IMR-90 (cell line): ENCODE measurements at places on chromosomes 12 and 14. TPM values are rescaled to one million over a fixed set of nuclear protein-coding genes. Genes with fewer than 3 reads are reported as not detected.

DNA sequence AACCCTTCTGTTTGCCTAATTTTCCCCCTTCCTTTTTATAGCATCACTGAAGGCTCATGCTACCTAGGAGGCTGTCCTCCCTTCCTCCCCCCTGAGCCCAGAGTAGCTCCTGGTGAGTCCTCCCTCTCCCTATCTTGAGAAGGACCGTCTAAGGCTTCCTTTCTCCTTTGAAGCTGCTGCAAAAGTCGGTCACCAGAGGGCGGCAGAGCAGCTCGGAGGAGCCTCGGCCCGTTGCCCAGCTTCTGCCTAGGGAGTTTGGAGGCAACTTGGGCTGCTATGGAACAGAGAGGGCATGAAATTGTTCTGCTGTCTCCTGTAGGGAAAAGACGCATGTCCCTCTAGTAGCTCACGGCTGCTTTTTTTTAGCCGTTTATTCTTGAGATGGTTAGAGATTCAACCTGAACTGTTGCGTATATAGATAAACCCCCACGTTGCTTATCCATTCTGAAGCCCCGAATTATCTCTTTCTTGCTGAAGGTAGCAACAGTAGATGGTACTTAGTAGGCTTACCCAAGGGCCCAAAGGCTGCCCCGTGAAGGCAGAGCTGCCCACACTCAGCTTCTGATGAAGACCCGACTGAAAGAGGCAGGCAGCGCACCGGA, 5.7 kb downstream of the WNT5B start:
- no peak overlapping the region for H3K4me3 ChIP-seq
- H3K27me3 ChIP-seq, result no peaks in the 10 kb centered on the region
- H3K27ac ChIP-seq, result no peak overlapping the region
- H3K36me3 ChIP-seq, result peaks cover 6% of the 10 kb centered on the region; the same call in 1 of the 2 replicates
- H3K4me1 ChIP-seq, result peaks cover 10% of the 10 kb centered on the region
- peak; percentile 69 for DNase-seq

The MYRFL gene
- total RNA-seq, result not detected in 2 replicates

The SLC5A8 gene
- total RNA-seq, result not detected in 2 replicates

GRCh38 chr12:95248604-95249360, 31.2 kb downstream of the VEZT start:
- H3K4me1 ChIP-seq, result peaks cover 7% of the 10 kb centered on the region
- DNase-seq, result peak; percentile 41
- H3K27ac ChIP-seq, result peak overlapping the region; percentile 81; the same call in 1 of the 2 replicates
- no peaks in the 10 kb centered on the region for H3K27me3 ChIP-seq

DNA sequence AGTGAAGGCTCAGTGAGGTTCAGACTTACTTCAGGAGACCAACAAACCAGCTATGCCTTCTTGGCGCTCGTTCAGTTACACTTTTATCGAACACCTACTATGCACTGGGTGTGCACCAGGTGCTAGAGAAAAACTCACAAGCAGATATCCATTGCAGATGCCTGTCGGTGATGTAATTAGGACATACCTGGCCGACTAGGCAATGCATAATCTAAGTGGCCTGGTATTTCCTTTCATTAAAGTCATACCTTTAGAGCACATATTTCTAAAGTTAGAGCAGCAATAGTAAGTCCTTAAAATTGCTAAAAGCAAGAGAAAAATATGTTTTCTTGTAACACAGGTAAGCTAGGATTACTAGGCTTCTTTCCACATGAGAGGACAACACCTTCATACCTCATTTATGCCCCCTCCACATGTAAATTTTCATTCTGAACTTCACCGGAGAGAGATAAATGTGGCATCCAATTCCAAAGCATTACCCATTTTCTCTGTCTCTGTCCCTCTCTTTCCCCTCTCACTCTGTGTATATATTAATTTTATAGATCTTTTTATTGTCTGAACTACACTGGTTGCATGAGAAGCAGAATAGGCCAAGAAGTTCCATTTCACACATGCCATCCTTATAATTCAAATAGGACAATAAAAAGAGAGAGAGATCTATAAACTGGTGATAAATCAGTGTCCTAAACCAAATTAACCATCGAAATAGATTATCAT, 242.2 kb downstream of the SPTSSA start:
- H3K27ac ChIP-seq, result no peak overlapping the region
- H3K36me3 ChIP-seq, result no peaks in the 10 kb centered on the region
- no peak for DNase-seq
- no peak overlapping the region for H3K4me3 ChIP-seq
- H3K4me1 ChIP-seq, result no peaks in the 10 kb centered on the region
